ENCODE measurements at places on chromosomes 16 and 17.
A peak's percentile ranks its signal among the peaks of the same experiment; 100 is the strongest.

DNA sequence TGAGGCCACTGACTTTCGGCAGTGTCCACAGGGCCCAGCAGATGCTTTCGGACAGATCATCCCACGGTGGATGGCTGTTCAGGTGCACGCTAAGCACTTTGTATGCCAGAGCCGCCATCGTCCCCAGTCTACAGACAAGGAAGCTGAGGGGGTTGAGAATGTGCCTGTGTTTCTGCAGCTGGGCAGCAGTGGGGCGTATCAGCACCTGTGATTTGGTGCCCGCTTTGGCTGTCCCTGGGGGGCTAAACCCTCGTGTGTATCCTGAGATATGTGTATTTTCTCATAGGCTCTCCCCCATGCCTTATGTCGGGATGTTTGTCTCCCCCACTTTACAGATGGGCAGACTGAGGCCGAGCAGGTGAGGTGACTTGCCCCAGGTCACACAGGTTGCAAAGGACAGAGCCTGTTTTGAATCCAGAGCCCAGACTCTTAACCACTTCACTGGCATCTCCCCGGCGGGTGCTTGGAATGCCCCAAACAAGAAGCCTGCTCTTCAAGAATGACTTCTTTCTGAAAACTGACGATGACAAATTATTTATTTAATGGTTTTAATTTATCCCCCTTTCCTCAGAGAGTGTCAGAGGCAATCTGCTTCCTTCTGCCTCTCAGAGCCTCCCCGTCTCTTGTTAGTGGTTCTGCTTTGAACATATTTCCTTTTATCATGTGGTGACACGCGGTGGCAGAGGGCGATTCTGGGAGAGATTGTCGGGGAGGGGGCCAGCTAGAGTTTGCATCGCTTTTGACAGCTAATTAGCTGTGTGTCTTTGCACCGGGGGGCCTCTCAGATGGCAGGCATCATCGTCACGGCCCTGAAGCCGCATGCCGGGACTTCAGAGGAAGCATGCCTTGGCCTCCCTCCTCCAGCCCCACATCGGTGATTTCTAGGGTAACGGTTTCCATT is 149.6 kb upstream of the CIBAR2 start:
- no peak for DNase-seq

- no peak for DNase-seq
Measured at GRCh38 chr17:83194186-83194561, 114.8 kb downstream of the METRNL start.

- no peak for DNase-seq
Measured at GRCh38 chr16:78176435-78176834, 77.0 kb downstream of the WWOX start.

GRCh38 chr17:47720754-47721533 is 12.1 kb upstream of the TBX21 start:
- DNase-seq, result peak; percentile 93

DNA sequence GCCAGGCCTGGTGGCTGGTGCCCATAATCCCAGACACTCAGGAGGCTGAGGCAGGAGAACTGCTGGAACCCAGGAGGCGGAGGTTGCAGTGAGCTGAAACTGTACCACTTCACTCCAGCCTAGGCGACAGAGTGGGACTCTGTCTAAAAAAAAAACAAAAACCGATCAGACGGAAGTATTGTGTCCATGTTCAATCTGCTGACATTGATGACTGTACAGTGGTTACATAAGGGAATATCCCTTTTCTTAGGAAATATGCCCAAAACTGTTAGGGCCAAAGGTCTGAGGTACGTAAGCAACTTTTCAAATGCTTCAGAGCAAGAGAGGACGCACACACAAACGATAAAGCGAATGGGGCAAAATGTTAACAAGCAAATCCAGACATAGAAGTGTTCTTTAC is 69.8 kb upstream of the DNAH17 start:
- DNase-seq, result no peak

GRCh38 chr17:41329279-41329948 is 13.9 kb upstream of the KRTAP17-1 start:
- peak; percentile 34 for DNase-seq

GRCh38 chr16:24993722-24994686 is 21.2 kb downstream of the ARHGAP17 start:
- DNase-seq, result no peak

GRCh38 chr16:10181196-10182162 is 749 bp downstream of the GRIN2A start:
- DNase-seq, result peak; percentile 46

- DNase-seq, result no peak
Measured at GRCh38 chr16:20826039-20826566, 19.8 kb downstream of the REXO5 start.

- no peak for DNase-seq
Measured at GRCh38 chr17:59702304-59702703, 4.9 kb downstream of the PTRH2 start.

DNA sequence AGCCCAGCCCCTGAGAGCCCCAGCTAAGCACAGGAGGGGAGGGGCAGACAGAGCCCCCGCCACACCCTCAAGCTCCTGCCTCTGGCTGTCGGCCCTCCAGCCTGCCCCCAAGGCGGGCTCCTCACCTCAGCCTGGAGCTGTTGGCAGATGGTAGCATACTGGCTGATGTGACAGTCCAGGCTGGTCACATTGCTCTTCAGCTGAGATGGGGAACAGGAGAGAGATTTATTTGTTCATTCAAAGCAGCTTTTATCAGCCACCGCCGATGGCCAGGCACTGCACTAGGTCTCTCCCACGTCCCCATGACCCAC is 14.8 kb downstream of the KIF18B start:
- no peak for DNase-seq
